ENCODE measurements at places on chromosomes 2 and 18.

DNA sequence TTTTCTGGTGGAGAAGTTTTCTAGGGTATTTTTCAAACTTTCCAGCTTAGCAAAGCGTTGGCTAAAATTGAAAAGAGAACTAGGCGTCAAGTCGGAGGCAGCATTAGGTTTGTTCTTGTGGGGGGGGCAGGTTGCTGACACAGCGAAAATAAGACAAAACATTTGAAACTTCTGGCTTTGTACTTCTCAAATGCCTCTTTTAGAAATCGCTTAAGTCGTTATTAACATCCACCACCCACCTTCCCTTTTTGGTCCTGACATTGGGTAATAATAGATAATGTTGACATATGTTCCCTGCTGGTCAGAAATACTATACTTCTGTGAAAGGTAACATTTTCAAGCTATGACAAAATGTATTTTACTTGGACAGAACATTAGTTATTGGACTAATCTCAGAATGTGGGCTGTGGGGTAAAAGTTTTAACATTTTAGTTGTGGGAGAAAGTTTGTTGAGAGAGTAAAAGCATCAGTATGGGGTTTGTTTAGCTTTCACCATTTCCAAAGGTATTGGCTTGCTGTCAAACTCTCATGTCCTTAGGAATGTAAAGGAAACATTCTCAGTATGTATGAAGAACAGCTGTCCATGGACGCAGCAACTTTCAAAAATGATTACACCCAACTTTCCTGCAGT lies 88.1 kb upstream of the ZEB2 start:
- DNase-seq, result no peak

- DNase-seq, result no peak
These were observed 144.9 kb upstream of the MYCN start for GRCh38 chr2:15795426-15795825.

DNA sequence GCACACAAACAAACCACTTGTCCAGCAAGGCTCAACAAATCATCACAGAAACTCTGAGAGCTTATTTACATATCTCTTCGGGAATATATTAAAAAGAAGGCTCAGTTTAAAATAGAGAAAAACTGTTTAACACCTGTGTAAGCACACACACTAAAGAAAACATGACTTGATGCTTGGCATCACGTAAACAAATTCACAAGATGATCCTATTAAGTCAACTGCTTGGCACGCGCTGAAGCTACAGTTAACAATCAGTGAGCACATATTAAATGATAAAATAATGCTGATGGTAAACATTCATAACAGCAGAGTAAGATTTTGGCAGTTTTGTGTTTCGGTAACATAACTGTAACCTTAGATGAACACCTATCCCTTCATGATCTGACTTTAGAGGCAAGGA lies 4.3 kb upstream of the HES6 start:
- no peak for DNase-seq

GRCh38 chr2:42921721-42922120 lies 129.3 kb upstream of the HAAO start:
- DNase-seq, result no peak

- no peak for DNase-seq
These were observed 86.7 kb upstream of the RANBP2 start for GRCh38 chr2:108632332-108633160.

- no peak for DNase-seq
These were observed 127.3 kb downstream of the BCL2 start for GRCh38 chr18:63192126-63192884.

DNA sequence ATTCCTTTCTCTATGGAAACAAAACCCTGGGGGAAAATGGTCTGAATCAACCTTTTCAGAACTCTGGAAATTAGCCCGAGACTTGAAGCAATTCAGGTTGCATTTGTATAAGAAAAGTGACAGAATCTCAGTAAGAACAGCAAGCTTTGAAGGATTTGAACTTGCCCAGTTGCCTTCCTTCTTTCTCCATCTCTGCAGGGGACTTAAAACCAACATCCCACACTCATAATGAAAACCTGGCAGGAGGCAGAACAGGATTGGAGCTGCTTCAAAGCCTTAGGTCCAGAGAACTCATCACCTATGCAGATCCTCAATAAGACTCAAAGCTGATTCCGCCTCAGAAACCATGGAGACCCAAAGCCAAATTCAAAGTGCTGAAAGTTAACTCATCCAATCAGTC lies 790.5 kb upstream of the ID2 start:
- no peak for DNase-seq

GRCh38 chr2:95325590-95326432 lies 28.7 kb downstream of the KCNIP3 start:
- DNase-seq, result no peak

DNA sequence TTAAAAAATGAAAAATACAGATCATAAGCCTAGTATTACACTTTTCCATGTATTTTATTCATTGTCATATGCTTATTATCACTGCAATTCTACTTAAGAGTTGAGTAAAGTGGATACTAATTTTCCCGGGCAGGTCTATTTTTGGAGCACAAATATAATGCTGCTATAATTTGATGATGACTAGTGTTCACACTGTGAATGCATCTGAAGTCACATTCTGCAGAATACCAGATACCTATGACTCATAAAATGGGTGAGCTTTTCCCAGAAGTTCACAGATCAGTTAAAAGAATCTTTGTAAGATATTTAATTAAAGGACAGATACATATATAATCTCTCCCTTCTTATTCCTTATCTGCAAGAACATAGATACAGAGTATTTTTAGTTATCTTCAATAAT lies 79.8 kb upstream of the MC4R start:
- no peak for DNase-seq

DNA sequence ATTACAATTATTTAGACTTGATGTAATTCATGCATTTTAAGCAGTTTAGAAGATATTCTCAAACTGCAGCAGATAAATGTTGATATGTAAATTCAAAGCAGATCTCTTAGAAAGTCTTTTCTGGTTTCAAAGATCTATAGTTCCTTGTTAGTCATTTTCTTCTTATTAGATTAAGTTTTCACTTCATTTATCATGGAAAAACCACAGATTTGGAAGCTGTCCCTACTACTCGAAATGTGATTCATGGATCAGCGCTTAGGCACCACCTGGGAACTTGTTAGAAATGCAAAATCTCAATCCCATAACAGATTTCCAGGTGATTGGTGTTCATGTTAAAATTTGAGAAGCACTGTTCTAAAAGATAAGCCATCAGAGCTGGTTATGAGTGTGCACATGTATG lies 92.8 kb upstream of the CDH2 start:
- DNase-seq, result no peak

DNA sequence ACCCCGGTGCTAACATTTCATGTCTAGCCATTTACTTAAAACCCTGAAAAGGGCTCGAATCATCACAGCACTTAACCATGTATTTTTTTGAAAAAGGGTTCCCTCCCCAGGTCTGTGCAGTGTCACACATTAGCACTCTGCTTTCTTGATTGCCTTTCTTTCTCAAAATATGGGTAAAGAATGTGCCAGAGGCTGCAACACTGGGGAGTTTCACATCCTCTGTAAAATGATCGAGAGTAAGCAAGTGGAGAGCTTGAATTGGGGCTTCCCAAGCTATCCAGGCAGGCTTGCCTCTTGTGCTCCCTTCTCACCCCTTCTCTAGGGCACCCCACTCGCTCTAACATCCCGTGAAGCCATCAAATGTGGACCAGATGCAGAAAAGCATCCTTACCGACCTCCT lies 177.0 kb upstream of the CCDC68 start:
- no peak for DNase-seq

DNA sequence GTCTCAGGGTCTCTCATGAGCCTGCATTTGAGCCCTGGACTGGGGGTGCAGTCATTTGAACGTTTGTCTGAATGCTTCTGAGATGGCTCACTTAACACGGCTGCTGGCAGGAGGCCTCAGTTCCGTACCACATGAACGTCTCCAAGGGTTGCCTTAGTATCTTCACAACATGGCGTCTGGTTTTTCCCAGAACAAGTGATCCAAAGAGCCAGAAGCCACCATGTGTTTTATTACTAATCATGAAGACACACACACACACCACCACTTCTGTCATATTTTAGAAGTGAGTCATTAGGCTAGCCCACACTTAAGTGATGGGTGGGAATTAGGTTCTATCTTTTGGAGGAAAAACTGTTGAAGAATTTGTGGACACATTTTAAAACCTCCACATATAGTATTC lies 15.0 kb upstream of the MYO1B start:
- no peak for DNase-seq

DNA sequence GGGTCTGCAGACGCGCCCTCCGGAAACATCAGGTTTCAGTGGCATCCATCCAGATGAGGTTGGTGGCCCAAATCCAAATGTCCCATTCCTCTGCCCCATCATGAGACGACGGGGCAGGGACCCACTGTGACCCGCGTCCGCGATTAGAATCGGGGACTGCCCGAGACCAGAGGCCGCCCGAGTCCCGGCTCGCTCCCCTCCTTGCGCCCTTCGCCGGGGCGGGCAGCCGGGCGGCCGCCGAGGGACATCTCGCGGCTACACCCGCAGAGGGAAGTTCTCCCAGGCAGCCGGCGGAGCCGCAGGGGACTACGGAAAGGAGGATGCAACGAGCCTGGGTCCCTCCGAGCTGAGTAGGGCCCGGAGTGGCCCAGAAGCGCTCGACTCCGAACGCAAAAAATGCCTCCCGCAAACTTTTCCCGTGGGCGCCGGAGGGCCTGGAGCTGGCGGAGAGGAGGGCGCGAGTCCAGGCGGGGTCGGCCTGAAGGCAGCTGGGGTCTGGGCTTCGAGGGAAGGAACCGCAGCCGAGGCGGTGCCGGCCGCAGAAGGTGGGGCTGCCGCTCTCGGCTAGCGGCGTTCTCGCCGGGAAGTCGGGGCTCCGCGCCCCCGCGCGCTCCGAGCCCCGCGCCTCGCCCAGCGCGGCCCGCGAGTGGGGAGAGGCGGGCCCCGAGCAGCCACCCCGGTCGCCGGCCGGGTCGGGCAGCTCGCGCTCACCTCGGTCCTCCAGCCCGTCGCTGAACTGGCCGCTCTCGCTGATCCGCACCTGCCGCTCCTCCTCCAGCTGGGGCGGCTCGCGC lies 580 bp downstream of the TMEM163 start:
- no peak for DNase-seq

DNA sequence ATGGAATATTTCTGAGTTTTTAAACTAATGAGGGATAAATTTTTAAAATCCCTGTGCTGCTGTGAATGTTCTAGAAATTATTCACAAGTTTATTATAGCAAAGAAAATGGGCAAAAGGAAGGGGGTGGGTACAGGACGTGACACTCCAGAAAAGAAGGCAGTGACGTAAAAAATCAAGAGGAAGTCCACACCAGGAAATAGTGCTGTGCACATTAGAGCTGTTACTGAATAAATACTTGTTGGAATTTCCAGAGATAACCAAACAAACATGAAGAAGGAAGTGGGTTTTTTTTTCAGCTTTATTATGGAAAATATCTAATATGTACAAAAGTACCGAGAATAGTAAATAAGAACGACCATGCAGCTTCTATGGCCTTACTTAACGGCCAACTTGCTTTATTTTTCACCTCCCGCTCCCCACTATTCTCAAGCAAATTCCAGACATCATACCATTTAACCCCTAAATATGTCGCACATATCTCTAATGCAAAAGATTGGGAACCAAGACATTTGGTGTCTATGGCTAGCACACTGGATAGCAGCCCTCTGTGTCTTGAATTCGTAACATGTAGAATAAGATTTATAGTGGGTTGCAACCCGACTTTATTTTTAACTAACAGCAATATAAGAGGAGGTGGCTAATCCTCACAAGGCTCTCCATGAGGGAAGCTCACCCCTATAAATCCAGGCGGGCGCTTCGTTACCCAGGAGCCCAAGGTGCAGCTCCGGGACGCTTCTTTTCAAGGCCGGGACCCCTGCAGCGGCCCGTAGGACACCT lies 580 bp upstream of the NDUFV2 start:
- no peak for DNase-seq

GRCh38 chr2:230520875-230521155 lies 104.8 kb downstream of the SP100 start:
- no peak for DNase-seq

DNA sequence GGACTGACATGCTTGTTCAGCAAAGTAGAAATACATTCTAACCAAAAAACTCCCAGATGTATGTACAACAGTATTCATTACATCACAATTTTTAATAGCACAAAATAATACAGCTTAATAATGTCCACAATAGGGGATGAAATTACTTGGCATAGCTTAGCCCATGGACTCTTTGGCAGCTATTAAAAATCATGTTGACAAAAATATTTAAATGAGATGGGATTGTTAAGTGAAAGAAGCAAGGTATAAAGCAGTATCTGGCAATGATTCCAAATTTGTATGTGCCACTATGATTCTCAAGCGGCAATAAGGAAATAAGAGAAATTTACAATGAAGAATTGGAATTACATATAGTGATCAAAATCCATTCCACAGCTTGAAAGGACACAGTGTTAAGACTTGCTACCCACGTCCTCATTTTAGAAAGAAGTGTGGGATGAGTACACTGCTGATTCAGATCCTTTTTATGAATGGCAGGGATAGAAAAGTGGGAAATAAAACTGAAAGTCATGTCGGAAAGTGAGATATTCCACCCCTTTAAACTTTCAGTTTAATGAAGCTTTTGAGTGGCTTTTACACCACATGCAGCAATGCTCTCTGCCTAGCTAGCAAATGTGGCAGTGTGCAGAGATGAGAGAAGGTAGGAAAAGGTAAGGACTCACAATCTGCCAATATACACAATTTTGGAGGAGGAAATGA lies 2.4 kb downstream of the GAREM1 start:
- DNase-seq, result no peak

GRCh38 chr2:170885130-170885791 lies 43.8 kb upstream of the GORASP2 start:
- DNase-seq, result no peak

DNA sequence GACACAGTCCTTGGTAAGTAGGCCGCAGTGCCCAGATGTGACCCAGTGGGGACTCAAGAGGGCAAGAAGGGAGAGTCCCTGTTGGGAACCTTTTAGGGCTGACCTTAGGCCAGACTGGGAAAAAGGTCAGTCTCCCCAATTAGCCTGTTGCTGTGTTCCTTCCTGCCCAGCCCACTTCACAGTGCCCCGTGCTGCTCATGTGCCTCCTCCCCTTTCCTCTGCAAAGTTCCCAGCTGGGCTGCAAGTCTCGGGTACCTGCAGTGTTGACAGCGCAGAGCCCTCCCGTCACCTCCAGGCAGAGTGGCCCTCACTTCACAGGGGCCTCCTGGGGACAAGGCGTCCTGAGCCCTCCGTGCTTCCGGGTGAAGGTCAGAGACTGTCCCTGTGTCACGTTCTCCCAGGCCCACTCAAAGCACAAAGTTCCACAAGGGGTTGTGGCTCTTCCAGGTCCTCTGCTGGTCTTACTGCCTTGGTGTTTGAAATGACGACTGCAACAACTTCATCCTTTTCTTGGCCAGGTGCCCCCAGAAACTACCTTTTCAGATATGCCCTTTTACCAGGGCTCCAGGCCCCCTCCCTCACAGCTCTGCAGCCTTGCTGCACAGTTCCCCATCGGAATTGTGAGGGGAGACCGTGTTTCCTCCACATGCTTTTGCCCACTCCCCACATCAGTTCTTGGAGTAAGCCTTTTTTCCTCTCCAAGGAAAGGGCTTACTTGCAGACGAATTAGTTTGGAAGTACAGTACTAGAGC lies 225.8 kb downstream of the ALPK2 start:
- DNase-seq, result no peak

DNA sequence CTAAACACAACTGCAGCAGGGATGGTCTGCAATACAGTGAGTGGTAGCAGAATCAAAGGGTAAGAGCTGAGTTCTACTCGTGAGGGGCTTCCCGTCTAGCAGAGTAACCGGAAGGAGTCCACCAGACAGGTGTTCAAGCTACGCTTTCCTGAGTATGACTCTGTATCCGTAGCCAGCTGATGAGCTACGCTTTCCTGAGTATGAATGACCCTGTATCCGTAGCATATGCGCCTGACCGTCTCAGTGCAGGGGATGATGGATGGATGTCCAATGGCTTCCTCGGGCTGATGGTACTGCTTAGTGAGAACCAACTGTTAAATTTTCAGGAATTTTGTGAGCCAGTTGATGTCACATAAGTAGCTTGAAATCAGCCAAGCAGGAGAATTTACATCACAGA lies 244.1 kb upstream of the MYT1L start:
- DNase-seq, result no peak
